Stimulated activated naive CD4-positive, alpha-beta T cell treated with Interleukin-2 at 50 U/mL for 16 hours (primary cell): ENCODE measurements at places on chromosomes 5 and 9.

- DNase-seq: no peak
These were observed 15.3 kb downstream of the C9orf152 start for GRCh38 chr9:110192531-110193261.

GRCh38 chr5:173680660-173681242, 64.3 kb upstream of the BOD1 start:
- DNase-seq: no peak

GRCh38 chr5:168110870-168111832, 180.3 kb upstream of the WWC1 start:
- no peak for DNase-seq

GRCh38 chr9:73680831-73681230, 529.2 kb downstream of the ANXA1 start:
- DNase-seq: no peak

- no peak for DNase-seq
These were observed 97.6 kb downstream of the NUDT12 start for GRCh38 chr5:103464835-103465484.

DNA sequence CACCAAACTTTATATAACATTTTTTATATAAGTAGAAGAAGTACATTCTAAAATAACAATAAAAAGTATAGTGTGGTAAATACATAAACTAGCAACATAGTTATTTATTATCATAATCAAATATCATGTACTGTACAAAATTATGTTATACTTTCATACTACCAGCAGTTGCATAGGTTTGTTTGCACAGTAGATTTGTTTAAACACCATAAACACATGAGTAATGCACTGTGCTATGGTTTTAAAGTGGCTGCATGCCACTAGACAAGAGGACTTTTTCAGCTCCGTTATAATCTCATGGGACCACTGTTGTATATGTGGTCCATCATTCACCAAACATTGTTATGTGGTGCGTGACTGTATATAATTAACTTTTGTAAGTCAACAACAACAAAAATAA, 137.6 kb downstream of the DRD1 start:
- DNase-seq: no peak

DNA sequence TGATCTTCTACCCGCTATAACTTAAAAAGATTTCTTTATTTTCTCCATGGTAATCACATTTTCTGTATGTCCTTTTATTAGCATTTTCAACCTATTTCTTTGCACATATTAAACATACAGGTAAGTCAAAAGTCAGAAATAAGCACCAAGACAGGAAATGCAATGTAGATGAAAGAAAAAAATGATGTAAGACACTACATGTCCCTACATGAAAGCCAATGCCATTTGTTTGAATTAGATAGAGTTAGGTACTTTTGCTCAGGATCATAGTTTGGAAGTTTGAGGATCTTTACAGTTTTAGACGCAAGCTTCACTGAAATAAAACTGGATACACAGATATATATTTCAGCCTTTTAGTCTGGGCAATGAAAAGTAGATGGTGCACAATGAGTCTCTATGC, 453.1 kb upstream of the MEF2C start:
- DNase-seq: no peak

DNA sequence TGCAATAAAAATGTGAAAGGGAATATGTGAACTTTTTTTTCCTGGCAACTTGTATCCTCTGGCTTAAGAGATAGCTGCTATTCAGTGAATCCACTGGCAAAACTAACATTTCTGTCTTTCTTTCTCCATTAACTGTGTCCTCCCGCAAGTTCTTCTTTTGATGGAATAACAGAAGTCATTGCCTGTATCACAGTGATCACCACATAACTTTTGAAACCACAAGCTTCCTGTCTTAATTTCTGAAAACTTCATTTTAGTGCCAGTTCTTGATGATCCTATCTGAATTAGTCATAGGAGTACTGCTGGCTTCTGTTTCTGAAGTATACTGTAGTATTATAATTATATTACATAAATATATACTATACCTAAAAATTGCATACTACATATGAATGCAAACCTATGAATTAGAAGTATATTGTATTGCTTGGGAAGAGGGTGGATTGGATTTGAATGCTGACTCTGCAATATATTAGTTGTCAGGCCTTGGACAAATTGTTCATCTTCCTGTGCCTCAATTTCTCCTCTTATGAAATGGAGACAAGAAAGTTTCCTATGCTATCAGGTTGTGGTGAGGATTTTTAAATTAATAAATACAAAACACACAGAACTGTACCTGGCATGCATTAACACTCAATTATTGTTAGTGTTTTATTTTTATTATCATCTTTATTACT, 441.6 kb downstream of the CETN3 start:
- DNase-seq: no peak

GRCh38 chr9:121598167-121598964, 53.1 kb upstream of the DAB2IP start:
- DNase-seq: no peak

DNA sequence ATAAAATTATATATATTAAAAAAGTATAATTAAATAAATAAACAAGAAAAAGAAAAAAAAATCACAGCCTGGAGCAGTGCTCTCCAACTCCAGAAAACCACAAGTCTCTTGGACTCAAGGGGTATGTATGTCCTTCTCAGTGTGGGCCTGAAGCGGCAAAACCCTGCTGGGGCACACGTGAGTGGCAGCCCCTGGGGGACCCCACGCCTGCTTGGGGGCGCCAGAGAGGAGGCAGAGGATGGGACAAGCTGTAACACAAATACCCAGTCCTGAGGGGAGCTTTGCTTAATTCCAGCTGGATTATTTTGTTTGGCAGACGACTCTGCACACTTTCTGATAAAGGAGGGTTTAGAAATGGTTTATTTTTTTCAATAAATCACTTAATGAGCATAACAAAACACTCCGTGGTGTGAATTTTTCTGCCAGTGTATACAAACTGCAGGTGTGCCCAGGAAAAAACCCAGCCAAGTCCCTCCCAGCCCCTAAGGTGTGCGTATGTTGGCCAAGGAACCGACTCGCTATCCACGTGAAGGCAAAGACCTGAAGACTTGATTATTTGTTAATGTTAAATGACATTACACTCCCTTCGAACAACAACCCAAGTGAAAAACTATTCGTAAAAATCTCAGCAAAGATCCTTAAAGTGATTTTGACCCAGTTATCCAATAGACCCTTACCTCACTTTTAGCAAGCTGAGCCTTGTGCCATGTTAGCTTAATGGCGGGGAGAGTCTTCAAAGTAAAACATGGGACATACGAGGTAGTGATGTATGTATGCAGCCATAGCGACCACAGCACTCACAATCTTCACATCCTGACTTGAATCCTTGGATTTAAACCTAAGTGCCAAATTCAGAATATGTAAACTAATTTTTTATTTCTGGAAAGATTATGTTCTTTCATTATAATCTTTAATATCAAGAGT, 32.9 kb downstream of the ANKH start:
- no peak for DNase-seq

GRCh38 chr5:135126688-135127438, 92.8 kb upstream of the PITX1 start:
- no peak for DNase-seq

GRCh38 chr5:106545325-106545724, 1125.4 kb downstream of the EFNA5 start:
- no peak for DNase-seq

DNA sequence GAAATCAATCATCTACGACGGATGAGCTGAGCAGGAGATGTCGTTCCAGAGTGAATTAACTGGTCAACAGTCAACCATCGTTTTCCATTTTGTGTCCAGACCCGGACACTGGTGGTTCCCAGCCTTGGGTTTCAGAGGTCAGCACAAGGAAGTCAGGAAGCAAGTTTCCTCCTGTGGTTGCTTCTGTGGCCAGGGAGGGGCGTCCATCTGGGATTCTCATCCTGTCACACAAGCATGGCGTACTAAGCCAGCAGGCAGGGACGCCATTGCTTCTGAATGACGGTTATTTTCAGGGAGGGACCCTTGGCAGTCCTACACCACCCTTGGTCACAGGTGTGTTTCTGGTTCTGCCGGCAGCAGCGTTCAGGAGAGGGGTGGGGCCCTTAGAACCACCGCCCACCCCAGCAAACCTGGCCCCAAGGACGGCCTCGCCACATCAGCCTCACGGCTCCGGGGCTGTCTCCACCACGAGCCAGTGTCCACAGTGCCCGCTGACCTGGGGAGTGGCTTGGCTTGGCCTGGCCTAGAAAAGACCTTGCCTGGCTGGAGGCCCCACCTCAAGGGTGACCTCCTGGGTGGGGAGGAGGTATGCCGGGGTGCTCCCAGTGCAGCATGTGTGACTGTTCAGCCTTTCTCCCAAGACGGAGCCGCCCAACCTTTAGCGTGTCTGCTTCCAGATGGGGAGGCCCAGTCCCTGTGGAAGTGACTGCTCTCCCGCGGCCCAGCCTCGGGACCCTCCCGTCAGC, 25.2 kb downstream of the NDUFS6 start:
- DNase-seq: no peak

DNA sequence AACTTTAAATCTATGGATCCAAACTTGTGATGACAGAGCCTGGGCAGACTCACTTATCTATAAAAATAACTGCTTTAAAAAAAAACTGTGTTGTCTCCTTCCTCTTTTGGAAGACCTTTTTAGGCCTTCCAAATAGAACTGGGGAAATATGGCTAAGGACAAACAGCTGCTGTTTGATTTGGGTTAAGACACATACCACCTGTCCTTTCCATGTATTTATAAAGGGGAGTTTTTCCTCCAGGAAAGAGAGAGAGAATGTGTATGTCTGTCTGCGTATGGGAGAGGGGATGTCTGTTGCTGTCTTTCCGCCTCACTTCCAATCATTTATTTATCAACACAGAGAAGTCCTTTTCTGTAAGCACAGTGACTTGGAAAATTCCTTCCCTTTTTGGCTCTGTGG, 2.8 kb downstream of the ARHGEF37 start:
- no peak for DNase-seq

- no peak for DNase-seq
These were observed 1.1 kb downstream of the FAT2 start for GRCh38 chr5:151589878-151590570.

DNA sequence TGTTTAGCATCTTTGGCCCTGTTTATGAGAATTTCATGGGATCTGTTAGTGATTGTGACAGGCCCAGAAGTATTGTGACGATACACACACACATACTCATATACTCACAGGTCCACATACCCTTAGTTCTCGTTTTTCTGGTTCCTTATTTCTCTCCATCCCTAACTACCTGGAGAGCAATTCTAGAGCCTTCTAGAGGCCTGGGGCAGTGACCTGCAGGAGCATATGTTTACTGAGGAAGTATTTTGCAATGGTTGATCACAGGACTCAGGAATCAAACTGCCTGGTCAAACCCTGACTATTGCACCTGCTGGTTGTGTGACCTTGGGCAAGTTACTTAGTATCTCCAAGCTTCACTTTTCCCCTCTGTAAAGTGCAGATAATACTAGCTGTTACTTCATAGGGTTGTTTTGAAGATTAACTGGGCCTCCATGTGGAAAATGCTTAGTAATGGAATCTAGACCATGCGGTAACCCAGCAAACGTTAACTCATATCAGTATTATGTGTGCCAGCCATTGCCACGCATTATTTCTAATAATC, 8.7 kb downstream of the PAPPA start:
- no peak for DNase-seq

- DNase-seq: no peak
These were observed 46.2 kb downstream of the IARS1 start for GRCh38 chr9:92247296-92247695.

DNA sequence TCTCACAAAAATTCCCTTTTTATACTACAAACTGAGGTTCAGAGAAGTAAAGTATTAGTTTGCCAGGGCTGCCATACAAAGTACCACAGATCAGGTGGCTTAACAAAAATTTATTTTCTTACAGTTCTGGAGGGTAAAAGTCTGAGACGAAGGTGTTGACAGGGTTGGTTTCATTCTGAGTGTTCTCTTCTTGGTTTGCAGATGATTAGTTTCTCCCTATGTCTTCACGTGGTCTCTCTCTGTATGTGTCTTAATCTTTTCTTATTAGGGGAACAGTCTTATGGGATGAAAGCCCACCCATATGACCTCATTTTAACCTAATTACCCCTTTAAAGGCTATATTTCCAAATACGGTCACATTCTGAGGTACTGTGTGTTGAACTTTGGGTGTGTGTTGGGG, 274.2 kb downstream of the BRINP1 start:
- DNase-seq: no peak

GRCh38 chr5:56698463-56699381, 116.6 kb upstream of the MAP3K1 start:
- no peak for DNase-seq

DNA sequence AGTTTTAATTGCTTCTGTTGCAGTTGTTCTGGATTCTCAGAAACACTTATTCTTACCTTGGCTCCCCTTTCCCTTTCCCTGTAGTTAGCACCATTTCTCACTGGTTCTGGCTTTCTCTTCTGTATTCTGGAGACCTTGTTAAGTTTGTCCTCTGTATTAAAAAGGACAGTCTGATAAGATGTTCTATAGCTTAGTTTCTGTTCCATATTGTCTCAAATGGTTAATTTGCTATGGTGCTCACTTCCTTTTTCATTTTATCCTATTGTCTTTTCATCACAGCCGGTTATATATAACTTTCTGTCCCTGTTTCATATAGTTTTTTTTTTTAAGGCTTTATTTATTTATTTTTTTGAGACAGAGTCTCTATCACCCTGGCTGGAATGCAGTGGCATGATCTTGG, 41.4 kb upstream of the KIAA1958 start:
- DNase-seq: no peak

DNA sequence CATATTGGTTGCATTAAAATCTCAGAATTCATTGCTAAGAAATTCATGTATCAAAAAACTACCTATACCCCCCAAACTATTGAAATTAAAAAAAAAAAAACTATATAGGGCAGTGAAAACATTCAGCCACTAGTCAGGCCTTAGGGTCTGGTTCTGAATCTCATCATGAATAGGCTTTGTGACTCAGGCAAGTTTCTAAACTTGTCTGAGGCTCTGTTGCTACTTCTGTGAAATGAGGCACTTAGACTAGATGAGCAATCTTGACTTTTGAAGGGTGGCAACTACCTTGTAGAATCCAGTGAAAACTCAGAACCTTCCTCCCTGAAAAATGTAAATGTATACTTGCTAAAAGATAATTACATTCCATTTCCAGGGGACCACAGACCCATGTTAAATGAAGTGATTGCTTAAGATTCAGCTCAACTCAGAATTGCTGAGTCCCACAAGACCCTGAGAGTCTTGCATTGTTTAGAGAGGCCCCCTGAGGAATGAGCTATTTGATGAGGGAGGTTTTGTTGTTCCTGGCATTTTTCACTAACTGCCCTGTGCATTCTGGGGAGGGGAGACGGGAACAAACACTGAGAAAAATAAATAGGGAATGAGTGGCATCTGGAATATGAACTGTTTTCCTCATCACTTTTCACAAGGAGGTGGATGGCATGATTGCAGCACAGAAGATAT, 29.5 kb downstream of the RAI14 start:
- no peak for DNase-seq
